ENCODE measurements at places on chromosomes 16 and 17.

GRCh38 chr16:31134625-31135534 is 647 bp downstream of the PRSS8 start:
- H3K36me3 ChIP-seq: peaks cover 13% of the 10 kb centered on the region
- no peak overlapping the region for H3K27ac ChIP-seq
- peaks cover 14% of the 10 kb centered on the region for H3K4me1 ChIP-seq
- H3K27me3 ChIP-seq: no peaks in the 10 kb centered on the region
- no peak overlapping the region for H3K4me3 ChIP-seq

DNA sequence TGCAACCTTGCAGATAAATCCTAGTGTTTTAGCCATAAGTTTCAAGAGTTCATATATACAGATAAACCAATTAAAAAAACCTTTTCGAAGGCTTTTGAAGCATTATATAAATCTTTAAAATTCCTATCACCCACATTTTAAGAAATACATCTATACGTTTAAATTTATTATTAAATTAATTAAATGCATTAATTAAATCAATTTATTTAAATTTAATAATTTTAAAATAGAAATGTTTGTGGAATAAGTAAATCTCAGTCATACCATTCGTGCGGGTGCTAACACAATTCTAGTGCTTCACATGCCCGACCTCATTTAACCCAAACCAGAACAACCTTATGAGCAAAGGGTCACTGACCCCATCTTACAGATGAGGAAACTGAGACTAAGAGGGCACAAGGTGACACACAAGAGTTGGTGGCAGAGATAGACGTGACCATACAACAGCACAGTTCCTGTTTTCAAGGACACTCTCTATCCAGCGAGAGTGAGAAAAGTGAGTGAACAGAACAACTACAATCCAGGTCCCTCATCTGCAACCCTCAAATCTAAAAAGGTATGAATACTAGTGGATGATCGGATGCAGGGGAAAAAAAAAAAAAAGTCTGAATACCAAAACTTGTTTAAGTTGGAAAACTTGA is 1.4 kb downstream of the NSMCE1 start:
- H3K27ac ChIP-seq: no peak overlapping the region
- DNase-seq: no peak
- no peaks in the 10 kb centered on the region for H3K27me3 ChIP-seq
- no peaks in the 10 kb centered on the region for H3K36me3 ChIP-seq

DNA sequence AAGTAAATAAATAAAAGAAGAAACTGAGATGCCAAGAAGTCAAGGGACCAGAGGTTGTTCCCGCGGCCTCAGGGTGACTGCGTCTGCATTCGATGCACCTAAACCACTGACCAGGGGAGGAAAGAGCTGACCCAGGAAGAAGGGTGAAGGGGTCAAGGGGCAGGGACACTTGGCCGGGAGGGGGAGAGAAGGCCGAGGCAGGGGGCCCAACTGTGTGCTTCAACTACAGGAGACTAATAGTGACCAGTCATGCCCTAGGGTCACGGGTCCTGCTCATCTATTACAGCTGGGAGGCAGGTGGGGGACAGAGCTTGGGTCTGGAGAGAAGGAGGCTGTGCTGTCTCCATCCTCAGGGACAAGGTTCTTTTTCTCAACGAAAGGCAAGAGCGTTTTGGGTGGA is 44.8 kb downstream of the TIMM22 start:
- no peak overlapping the region for H3K4me3 ChIP-seq
- peaks cover 3% of the 10 kb centered on the region for H3K4me1 ChIP-seq
- H3K36me3 ChIP-seq: peaks cover 29% of the 10 kb centered on the region
- no peak overlapping the region for H3K27ac ChIP-seq

DNA sequence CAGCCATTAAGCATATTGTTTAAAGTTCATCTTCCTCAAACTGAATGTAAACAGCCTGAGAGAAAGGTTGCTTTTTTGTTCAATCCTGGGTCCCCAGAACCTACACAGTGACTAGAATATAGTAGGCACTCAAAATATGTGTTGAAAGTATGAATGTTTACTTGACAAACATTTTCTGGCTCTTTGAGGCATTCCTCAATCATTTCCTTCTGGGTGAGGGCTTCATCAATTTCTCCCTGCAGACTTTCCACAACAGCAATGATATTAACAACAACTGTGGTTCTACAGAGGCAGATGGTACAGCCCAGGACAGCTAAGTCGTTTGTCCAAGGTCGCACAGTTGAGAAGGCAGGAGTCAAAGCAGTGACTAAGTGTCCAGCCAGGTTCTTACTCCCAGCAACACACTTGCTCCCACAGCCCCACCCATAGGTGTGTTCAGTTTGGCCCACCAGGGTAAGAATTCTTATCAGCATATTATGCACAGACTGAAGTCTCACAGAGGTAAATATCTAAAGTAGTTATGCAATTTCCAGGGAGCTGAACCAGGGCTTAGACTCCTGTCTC is 61.1 kb downstream of the HS3ST3B1 start:
- H3K27ac ChIP-seq: no peak overlapping the region
- no peaks in the 10 kb centered on the region for H3K36me3 ChIP-seq
- H3K4me3 ChIP-seq: no peak overlapping the region
- H3K27me3 ChIP-seq: no peaks in the 10 kb centered on the region

DNA sequence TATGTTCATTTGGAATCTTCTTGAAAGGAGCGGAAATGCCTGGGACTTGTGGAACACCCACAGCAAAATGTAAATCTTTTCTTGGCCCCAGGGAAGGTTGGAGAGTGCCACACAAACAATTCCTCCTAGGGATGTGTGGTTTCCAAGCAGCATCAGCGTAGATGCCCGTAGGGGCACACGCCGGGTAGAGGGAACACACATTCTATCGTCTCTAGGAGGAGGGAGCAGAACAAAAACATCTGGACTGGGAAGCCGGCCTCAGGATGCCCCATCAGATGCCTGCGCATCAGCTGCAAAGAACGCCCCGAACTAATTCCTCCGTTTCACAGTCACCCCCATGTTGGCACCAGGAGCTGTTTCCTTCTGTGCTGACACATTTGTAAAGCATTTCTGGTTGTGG is 357.9 kb upstream of the ZFHX3 start:
- no peaks in the 10 kb centered on the region for H3K36me3 ChIP-seq
- H3K4me1 ChIP-seq: no peaks in the 10 kb centered on the region
- no peak overlapping the region for H3K4me3 ChIP-seq
- no peak for DNase-seq
- no peaks in the 10 kb centered on the region for H3K27me3 ChIP-seq

DNA sequence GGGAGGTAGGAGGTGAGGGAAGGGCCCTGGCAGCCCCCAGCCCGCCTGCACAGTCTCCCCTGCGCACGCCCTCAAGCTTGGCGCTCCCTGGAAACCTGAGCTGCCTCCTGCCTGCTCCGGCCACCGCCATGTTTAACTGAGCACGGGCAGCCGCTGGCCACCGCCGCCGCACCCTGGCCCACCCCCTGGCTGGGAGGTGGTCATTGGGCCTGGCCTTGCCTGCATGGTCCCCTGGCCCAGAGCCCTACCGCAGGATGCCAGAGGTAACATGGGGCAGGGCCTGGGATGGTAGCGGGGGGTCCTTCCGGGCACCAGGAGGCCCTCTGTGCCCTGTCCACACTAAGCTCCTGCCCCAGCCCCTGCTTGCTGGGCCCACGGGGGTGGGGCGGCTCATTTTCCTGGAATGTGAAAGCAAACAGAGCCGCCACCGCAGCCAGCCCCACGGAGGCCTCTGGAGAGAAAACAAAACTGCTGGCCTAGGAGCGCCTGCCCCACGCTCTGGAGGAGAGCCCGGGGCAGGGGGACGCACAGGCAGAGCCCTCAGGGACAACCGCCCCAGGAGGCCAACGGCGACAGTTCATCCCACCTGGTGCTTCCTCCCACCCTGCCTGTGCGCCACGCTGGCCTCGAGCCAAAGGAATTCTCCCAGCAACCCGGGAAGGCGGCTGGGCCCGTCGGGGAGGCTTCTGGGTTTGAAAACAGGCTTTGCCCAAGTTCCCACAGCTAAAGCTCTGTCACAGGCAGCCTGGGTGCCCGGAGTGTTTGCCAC is 8.9 kb downstream of the NHERF2 start:
- peaks cover 68% of the 10 kb centered on the region for H3K4me1 ChIP-seq
- DNase-seq: peak; percentile 77
- peak overlapping the region; percentile 100 for H3K27ac ChIP-seq
- no peak overlapping the region for H3K4me3 ChIP-seq
